CD4-positive, alpha-beta T cell treated with Interleukin-4 for 1 hour (primary cell): ENCODE measurements at places on chromosomes 7 and 10.
A peak's percentile ranks its signal among the peaks of the same experiment; 100 is the strongest.

GRCh38 chr7:88203401-88203800, 16.4 kb downstream of the SRI start:
- DNase-seq, result no peak

DNA sequence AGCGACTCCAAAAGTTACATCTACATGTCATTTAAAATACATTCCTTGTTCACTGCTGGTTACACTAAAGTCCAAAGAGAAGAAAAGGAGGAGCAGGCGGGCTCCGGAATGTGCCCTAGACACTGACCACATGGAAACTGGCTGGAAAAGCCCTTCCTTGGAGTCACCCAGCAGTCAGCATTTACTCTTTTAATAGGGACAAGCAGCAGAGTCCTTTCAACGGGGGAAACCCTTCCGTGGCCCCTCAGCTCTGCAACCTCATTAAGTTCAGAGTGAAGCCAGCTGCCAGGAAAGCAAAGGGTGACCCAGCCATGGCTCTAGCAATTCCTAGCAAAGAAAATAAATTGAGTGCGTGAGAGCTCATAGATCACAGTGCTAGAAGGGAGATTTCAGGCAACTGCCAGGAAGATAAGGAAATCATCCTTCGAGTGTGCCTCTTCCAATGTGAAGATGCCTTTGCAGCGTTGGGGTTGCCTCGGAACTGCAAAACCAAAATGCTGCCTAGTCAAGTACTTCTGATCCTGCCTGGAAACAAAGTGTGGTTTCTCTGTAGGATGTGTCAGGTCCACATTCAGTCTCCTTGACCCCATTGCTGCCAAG, 101.6 kb downstream of the SORBS1 start:
- DNase-seq, result no peak

DNA sequence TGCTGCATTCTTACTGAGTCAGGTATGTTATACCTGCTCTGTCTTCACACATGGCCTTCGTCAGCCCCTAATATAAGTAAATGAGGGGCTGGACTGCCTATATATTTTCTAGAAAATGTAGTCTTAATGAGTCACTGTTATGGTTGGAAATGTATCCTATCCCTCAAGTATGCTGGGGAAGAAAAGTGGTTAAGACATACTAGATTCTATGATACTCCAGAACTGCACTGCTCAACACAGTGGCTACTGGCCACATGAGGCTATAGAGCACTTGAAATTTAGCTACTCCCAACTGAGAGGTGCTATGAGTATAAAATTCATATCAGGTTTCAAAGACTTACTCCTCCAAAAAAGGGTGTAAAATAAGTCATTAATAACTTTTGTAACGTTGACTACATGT, 104.3 kb upstream of the STEAP1B start:
- DNase-seq, result no peak

- no peak for DNase-seq
Measured at GRCh38 chr10:30656233-30656632, 26.7 kb upstream of the LYZL2 start.

GRCh38 chr10:127905001-127905847, 1.7 kb upstream of the PTPRE start:
- DNase-seq, result no peak

GRCh38 chr10:31959461-31960173, 31.0 kb upstream of the ARHGAP12 start:
- no peak for DNase-seq

- DNase-seq, result no peak
Measured at GRCh38 chr7:97145068-97145467, 27.6 kb downstream of the SDHAF3 start.

GRCh38 chr10:29472301-29473086, 162.3 kb downstream of the SVIL start:
- DNase-seq, result no peak

GRCh38 chr10:8416192-8416701, 361.8 kb downstream of the GATA3 start:
- DNase-seq, result peak; percentile 63

- DNase-seq, result no peak
Measured at GRCh38 chr10:79947083-79947415, 1.9 kb downstream of the SFTPD start.

GRCh38 chr10:30270247-30270646, 78.8 kb downstream of the MTPAP start:
- DNase-seq, result no peak

DNA sequence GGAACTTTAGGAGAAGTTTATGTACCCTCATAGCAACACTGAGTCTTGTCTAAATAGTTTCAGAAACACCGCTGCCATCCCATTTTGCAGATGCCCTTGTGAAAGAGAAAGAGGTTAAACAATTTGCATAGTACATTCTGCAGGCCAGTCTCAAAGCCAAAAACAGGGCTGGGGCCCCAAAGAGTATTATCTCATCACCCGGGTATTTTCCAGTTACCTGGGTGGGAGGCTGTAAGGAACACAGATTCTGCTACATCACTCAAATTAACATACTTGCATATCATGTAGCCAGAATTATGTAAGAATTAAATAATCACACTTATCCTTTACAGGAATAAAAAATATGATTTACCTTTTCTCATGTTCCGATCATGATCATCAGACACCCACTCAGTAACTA, 3.1 kb upstream of the FAM171A1 start:
- no peak for DNase-seq
